ENCODE measurements at places on chromosomes 3 and 15. TPM values are rescaled to one million over a fixed set of nuclear protein-coding genes. Genes with fewer than 3 reads are reported as not detected.

DNA sequence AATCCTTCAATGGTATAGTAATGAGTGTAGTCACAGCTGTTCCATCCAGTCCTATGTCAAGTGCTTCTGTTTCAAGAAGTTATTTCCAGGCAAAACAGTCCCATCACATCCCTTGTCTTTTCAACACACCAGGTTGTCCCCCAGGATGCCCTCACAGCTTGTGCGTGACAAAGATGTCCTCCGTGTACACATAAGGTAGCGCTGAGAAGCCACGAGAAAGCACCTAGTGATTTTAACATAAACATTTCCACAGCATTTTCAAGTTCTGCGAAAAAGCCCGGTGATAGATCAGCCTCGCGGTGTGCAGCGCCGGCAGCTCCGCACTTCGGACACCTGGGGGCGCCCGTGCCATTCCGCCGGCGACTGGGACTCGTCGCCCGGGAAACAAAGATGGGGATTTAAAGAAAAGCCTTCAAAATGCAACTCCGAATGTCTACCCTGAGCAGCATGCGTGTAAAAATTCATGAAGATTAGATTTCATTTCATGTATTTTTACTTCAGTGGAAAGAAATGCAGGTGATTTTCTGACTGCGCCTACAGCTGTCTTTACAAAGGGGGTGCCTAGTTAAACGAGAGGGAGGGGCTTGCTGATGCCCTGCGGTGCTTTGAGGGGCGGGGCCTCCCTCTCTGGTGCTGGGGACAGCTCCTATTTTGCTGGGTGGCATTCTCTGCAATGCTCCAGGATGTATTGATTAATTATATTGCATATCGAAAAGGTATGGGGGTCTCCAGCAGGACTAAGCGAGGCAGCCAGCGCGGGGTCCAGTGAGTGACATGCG lies 49.9 kb downstream of the KY start:
- peaks cover 8% of the 10 kb centered on the region for H3K4me1 ChIP-seq
- peaks cover 14% of the 10 kb centered on the region for H3K36me3 ChIP-seq
- DNase-seq: peak; percentile 78
- no peaks in the 10 kb centered on the region for H3K27me3 ChIP-seq

GHSR gene
- not detected for total RNA-seq

GRCh38 chr3:129961141-129961541 lies 13.4 kb upstream of the TRH start:
- H3K27ac ChIP-seq: no peak overlapping the region
- no peaks in the 10 kb centered on the region for H3K36me3 ChIP-seq
- H3K4me1 ChIP-seq: no peaks in the 10 kb centered on the region
- H3K27me3 ChIP-seq: peaks cover 2% of the 10 kb centered on the region
- no peak overlapping the region for H3K4me3 ChIP-seq
- DNase-seq: no peak

GRCh38 chr15:84829428-84829827 lies 12.3 kb downstream of the ALPK3 start:
- no peaks in the 10 kb centered on the region for H3K27me3 ChIP-seq
- H3K27ac ChIP-seq: peak overlapping the region; percentile 87
- H3K4me3 ChIP-seq: no peak overlapping the region
- no peak for DNase-seq

GOLGA6L7 gene
- not detected for total RNA-seq
